Suppressor macrophage treated with lipopolysaccharide for 1 hour (primary cell): ENCODE measurements at places on chromosomes 2 and 18.

DNA sequence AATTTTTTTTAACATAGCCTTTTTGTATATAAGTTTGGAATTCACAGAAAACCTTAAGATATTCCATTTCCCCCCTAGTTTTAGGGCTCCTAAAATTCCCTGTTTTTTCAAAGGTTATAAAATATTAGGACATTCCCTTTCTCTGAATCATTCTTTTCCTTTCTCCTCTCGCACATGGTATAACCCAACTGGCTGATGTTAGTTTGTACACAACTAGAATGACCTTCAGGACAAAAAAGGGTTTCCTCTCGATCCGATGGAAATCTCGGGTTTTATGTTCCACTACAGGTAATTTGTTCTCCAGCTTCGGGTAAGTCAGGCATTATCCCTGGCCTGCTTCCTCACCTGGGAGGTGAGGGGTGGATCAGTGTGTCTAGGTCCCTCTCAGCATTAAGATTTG is 215.1 kb downstream of the LDLRAD4 start:
- no peak for DNase-seq

DNA sequence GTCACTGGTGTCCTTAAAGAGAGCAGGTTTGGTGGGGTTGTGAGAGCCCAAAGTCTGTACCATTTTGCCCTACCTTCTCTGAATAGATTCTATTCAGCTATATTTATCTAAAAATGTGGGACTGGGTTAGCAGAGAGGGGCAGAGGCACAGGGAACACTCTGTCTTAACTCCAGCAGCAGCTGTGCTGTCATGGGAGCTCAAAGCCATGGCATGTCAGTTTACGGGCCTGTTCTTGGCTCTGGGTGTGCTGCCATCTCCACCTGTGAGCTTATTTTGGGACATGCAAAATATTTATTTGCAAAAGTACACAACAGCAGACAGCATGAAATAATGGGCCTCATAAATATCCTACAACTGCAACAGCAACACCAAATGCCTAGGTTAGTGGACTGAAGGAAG is 129.6 kb upstream of the KCTD1 start:
- DNase-seq: no peak

DNA sequence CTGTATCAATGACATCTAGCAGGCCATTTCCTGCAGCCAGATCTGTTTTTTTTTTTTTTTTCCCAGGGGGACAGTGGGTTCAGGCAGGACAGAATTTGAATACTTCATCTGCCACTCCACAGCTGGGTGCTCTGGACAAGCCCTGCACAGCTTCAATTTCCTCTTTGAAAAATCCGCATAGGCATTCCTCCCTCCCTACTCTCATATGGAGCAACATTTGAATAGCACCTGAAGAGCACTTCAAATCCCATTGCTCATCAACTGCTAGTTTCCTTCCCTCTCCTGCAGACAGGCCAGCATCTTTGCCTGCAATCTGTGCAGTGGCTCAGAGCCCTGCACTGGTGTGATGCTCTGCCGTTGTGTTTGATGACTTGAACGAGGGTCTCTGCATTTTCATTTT is 326.3 kb downstream of the TSN start:
- no peak for DNase-seq

DNA sequence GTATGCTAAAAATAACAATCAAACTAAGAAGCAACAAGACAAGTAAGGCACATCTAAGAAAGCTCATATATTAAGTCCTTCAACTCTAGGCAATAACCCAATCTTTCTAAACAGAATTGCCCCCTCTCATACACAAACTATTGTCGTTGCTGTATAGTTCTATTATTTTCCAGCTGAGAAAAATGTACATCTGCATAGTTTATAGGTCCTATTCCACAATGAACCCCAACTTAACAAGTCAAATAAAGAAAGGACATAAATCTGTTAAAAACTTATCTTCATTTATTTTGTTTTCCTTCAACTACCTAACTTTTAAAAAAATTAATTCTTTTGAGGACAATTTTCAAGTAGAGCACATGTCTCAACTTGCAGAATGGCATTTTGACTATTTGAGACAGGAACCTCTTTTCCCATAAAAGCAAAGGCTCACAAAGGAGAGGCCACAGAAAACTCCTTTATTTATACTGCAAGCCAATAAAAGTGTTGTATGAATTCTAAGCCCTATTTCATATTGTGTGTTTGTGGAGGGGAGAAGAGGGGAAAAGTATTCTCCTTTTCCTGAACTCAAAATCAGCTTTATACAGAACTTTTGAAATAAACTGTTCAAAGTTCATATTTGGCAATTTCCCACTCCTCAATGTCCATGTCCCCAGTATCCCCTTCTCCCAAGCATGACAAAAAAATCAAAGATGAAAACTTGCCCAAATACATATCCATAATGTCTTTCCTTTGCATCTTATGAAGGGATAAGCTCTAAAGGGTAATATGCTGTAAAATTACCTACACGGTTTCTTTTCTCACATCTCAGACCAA is 37.4 kb downstream of the RTN4 start:
- no peak for DNase-seq

DNA sequence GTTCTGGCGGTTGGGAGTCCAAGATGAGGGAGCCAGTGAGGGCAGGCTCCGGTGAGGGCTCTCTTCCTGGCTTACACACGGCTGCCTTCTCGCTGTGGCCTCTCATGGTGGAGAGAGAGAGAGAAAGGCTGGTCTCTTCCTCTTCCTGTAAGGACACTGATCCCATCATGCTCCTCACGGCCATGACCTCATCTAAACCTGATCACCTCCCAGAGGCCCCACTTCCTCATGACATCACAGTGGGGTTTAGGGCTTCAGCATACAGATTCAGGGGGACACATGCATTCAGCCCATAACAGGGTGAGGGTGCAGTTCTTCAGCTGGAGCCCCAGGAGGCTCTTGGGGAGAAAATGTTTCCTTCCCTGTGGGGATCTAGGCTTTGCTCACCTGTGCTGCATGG is 29.2 kb downstream of the AGAP1 start:
- no peak for DNase-seq
